ENCODE measurements at places on chromosomes 11 and 22. TPM values are rescaled to one million over a fixed set of nuclear protein-coding genes. Genes with fewer than 3 reads are reported as not detected.
A peak's percentile ranks its signal among the peaks of the same experiment; 100 is the strongest.

The NTM gene
- total RNA-seq, result 0.64 TPM

The HDHD5 gene
- 41.9 TPM for total RNA-seq

The LRP4 gene
- 5.0 TPM for total RNA-seq

The TMEM41B gene
- total RNA-seq, result 49.2 TPM

The SPINDOC gene
- total RNA-seq, result 6.7 TPM

The MS4A6E gene
- not detected for total RNA-seq

The CCDC116 gene
- total RNA-seq, result not detected

The GUCY1A2 gene
- not detected for total RNA-seq

The OR2AT4 gene
- total RNA-seq, result not detected

The OR8G5 gene
- total RNA-seq, result not detected

DNA sequence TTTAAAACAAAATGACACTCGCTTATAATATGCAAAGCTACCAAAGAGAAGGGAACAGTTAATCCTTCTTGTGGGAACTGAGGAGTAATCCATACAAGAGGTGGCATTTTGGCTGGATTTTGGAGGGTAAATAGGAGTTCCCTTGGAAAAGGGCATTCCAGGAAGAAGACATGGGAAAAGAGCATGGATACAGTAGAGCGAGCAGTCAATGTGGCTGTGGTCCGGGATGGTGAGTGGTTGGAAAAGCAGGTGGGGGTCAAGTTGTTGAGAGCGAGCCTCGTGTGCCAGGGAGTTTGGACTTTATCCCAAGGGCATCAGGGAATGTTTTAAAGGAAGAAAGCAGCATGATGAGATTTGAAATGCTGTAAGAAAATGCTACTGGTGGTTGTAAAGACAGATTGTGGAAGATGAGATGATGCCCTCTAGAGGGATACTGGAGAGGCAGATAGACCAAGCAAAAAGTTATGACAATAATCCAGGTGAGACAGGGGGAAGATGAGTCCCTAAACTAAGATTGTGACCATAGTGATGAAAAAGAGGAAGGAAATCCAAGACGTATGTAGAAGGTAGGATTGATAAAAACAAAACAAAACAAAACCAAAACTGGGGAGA lies 3.8 kb upstream of the MMP7 start:
- no peak for DNase-seq

- no peak for DNase-seq
Observed at GRCh38 chr11:35632301-35632700, 14.0 kb downstream of the FJX1 start.

GRCh38 chr11:111303461-111303860 lies 5.1 kb downstream of the POU2AF3 start:
- DNase-seq, result peak; percentile 44

DNA sequence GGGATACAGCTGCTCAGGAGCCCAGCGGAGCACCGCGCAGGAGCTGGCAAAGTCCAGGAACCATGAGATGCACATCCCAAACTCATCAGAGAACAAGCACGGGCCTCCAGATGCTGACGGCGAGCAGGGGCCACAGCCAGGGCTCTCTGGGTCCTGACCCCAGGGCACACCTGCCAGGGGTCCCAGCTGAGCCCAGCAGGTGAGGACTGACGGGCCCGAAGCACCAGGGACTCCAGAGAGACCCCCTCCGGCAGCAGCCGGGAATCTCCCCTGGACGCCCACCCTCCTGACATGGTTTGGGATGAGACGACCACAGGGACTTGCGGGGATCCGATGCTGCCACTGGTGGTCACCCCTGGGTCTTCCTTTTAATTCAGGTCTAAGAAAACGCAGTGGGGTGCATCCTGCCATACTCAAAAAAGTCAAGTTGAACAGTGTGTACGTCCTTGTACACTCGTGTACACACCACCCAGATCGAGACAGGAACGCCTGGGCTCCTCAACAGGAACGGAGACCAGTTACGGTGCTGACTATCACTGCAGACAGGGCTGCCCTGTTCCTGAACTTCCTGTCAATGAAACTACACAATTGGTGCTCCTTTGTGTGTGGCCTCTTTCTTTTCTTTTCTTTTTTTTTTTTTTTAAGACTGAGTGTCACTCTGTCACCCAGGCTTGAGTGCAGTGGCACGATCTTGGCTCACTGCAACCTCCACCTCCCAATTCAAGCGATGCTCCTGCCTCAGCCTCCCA lies 21.9 kb downstream of the TTLL8 start:
- DNase-seq, result no peak

DNA sequence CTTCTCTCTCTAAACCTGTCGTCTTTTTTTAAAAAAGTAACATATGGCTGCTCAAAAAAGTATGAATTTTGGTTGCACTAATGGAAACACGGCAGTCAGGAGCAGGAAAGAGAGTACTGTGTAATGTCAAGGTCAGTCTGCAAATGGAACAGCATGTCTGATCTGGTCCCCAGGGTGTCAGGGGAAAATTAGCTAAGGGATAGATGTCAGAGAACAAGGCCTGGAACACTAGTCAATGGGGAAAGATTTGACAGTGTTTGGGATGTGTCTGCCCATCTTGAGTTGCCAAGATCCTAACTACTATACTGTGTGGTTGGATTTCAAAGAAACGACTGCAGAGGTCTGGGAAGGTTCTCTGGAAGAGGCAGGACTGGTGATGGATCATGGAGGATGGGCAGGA lies 65.7 kb upstream of the PHOX2A start:
- no peak for DNase-seq

DNA sequence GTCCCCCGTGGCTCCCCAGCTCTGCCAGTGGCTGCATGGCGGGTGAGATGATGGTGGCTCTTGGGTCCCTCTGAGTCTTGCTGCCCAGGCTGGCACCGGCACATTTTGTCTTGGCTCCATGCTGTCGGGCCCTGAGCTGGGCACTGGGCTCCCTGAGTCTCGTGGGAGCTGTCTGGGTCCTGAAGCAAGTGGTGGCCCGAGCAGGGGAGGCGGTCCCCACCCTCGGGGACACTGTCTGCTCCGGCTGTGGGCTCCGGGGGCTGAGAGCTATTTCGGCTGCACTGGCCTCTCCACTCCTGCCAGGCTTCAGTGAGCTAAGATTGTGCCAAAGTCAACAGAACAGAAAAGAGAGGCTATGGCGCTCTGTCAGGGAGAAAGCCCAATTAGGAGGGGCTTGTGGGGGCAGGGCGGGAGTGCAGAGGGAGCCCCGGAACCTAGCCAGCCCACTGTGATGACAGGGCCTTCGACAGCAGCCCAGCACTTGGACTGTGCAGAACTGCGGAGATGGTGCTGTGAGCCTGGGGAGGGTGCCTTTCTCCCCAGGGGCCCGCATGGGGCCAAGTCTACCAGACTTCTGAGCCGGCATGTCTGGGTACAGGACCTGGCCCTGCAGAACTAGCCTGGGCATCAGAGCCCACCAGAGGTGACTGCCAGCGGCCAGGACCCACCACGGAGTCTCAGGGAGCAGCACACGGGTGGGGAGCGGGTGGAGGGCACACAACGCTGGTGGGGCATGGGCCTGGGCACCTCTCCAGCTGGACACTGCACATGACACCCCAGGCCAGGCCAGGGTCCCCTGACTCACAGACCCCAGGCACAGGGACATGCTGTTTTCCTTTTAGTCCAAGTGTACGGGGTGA lies 38.0 kb downstream of the RTN4R start:
- DNase-seq, result no peak

- DNase-seq, result no peak
Observed at GRCh38 chr11:12408156-12408770, 30.9 kb downstream of the PARVA start.

DNA sequence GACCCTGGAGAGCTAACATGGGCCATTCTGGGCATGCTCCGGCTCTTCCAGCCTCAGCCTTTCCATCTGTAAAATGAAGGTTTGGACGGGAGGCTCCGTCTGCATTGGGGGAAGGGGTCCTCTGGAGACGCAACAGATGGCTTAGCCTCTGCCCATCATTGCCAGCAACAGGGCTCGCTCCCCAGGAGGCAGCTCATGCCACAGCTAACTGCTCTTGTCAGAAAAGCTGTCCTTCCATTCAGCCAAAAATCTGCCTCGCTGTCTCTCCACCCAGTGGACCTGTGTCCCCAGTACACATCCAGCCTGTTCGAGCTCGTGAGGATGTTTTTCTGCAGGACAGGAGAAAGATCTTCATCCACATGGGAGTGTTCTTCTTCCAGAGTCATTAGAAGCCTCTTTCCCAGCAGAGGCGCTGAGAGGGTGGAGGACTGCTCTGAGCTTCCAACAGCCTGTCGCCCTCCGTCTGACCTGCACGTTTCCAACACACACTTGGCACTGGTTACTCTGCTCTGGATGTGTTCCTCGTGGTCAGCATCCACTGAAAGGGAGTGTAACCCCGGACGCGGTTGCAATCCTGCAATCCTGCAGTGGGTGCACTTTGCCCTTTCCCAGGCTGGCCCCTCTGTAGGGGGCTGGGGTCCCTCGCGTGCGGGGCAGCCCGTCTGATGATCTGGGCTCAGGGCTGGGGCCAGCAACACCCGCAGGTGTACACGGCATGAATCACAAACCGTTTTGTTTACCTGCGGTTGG lies 1340.9 kb downstream of the TBC1D22A start:
- DNase-seq, result no peak

- no peak for DNase-seq
Observed at GRCh38 chr11:70668204-70669202, 270.2 kb downstream of the CTTN start.

DNA sequence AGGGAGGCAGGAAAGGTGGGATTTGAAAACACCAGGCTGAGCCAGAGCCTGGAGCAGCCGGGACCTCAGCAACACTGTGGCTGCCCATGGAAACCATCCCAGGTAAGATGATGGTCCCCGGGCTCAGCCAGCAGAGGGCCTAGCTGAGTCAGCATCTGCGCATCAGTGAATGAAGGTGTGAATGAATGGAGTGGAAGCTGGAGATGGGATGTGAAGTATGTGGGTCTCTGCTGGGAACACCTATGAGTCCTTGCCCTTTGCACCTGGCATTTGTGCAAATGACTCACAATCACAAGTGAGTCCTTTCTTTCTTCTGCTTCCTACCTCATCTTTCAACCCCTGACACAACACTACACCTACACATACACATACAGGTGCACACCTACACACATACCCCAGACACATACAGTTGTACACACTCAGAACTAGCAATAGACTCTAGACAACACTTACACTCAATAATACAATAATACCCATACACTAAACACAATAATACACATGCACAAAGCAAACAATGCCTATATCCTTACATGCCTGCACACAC lies 62.8 kb upstream of the PRDM11 start:
- DNase-seq, result peak; percentile 18

- no peak for DNase-seq
Observed at GRCh38 chr11:77303328-77303727, 1.8 kb upstream of the GDPD4 start.

GRCh38 chr22:44914026-44914721 lies 95.6 kb downstream of the PHF21B start:
- DNase-seq, result no peak

DNA sequence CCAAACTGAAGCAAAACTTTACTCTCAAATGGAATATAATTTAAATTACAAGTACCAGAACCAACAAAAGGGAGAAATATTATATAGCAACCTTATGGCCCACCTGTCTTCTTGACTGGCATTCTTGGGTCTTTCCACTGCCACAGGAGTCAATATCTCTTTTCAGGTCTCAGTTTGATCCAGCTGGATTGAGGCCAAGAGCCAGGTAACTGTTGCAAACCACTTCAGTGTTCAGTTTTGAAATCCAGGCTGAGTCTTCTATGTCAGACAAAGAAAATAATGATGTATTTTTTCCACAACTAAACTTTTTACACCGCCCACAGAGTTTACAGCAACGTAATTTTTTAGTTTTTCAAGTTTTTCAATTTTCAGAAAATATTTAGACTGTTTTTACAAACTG lies 648 bp downstream of the DLG2 start:
- DNase-seq, result no peak

GRCh38 chr22:22218302-22218701 lies 26.3 kb upstream of the VPREB1 start:
- no peak for DNase-seq

GRCh38 chr22:30233582-30233981 lies 13.0 kb downstream of the LIF start:
- DNase-seq, result no peak

DNA sequence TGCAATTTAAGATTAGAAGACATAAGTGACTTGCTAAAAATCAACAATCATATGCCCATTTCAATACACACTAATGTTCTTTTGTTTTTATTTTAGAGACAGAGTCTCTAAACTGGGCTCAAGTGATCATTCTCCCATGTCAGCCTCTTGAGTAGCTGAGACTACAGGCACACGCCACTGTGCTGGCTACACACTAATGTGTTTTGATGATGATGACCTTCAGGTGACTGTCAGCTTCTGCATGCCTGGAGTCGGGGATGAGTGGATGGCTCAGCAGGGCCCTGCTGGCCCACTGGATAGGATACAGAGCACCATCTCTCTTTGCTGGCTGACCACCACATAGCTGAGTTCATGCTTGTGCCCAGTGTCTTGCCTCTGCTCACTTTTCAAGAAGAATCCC lies 27.0 kb upstream of the POU2AF1 start:
- no peak for DNase-seq

- DNase-seq, result no peak
Observed at GRCh38 chr22:21829523-21829922, 37.9 kb downstream of the MAPK1 start.

- peak; percentile 3 for DNase-seq
Observed at GRCh38 chr22:34579519-34579918, 486.4 kb upstream of the ISX start.

- peak; percentile 69 for DNase-seq
Observed at GRCh38 chr11:36130401-36130800, 158.8 kb downstream of the COMMD9 start.

- DNase-seq, result no peak
Observed at GRCh38 chr11:110207123-110207522, 89.3 kb downstream of the RDX start.

- DNase-seq, result no peak
Observed at GRCh38 chr11:95937358-95937757, 13.5 kb upstream of the MTMR2 start.

- peak; percentile 25 for DNase-seq
Observed at GRCh38 chr11:110527146-110527545, 97.4 kb downstream of the FDX1 start.

DNA sequence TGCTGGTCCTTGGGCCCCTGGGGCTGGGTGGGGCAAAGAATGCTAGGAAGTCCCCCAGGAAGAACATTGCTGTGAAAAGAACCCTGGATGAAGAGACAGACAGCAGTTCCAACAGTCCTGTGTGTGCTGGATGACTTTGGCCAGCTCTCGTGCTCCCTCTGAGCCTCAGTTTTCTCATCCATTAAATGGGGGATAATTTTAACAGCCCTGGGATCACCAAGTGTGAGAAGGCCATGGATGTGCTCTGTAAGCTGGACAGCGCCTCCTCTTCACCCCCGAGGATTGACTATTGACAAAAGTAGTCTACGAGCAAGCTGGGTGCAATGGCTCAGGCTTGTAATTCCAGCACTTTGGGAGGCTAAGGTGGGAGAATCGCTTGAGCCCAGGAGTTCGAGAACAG lies 2.5 kb downstream of the LARGE2 start:
- no peak for DNase-seq

GRCh38 chr22:31962387-31963125 lies 18.2 kb downstream of the YWHAH start:
- no peak for DNase-seq
